Effector CD8-positive, alpha-beta T cell (primary cell): ENCODE measurements at places on chromosomes 5 and 9.

DNA sequence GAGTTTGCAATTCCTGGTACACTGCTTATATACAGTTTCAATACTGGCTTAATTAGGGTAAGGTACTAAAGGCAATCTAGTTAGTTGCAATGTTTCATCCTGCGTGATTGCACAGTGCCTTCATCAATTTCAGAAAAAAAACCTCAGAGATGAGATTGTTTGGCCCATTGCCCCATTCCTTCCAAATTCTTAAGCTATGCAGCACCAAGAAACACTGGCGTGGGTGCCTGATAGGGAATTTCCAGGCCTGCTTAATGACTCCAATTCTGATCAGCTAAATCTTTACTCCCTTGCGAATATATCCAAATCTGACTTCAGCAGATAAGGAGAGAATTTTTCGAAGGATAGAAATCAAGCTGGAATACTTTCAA lies 35.9 kb upstream of the GAS1 start:
- DNase-seq: no peak

DNA sequence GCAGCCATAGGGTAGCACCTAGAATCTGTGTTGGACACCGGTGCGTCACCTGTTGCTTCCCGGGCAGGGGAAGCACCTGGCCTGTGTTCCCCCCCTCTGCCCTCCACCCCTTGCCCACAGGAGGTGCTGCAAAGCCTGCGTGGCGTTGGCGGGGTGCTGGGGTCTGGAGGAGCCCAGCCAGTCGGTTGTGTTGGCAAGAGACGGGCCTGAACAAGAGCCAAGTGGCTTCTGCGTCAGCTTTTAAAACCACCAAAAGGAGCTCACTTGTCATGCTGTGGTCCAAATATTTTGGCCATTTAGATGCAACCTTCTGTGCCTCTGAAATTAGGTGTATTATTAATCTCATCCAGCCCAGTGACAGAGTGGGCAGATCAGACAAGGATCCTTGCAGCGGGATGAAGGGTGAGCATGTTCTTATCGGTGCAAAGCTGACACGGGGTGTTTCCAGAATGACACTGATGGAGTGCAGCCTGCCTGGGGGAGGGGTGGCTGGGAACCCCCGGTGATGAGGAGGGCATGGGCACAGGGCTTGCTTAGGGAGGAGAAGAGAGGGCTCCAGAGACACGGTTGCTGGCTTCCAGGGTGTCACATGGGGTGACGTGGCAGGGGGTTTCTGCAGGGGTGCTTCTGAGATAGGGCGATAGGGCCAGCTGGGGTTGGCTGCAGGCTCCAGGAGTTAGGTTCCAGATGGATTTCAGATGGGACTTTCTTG lies 9.7 kb upstream of the RXRA start:
- no peak for DNase-seq

- no peak for DNase-seq
Observed at GRCh38 chr9:109815366-109815947, 35.5 kb downstream of the PALM2AKAP2 start.

GRCh38 chr9:95105519-95106287 lies 211.8 kb downstream of the FANCC start:
- DNase-seq: no peak

DNA sequence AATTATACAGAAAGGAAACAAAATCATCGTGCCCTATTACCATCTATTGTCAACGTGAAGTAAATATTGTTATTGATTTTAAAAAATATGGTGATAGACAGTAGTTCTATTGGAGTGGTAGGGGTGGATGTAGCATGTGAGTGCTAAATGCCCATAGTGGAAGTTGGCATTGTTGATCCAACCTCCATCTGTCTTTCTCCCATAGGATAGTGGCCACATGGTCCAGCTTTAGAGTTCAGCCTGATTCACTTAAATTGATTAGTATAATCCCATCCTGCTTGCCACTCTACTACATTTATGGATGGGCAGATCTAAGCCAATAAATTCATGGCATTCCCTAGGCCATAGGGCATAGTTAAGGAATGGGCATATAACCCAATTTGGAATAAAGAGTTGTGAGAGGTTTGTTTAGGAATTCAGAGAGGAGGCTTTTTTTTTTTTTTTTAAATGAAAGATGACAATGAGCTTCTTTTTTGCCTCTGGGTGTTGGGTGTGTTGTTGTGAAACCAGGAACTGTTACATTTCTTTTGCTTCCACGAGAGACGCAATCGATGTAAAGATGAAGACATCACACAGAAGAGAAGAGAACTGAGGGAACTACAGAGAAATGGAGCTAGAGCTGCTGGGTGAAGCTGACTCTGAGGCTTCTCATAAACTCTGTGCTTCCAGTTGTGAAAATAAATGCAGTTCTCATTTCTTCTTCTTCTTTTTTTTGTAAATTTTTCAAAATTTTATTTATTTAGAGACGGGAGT lies 12.5 kb upstream of the CHD1 start:
- DNase-seq: no peak

GRCh38 chr5:136249678-136250266 lies 56.8 kb upstream of the SMIM32 start:
- DNase-seq: no peak
